ENCODE measurements at places on chromosomes 11 and 22.

- no peak for DNase-seq
Measured at GRCh38 chr22:32920734-32921133, 119.2 kb downstream of the TIMP3 start.

DNA sequence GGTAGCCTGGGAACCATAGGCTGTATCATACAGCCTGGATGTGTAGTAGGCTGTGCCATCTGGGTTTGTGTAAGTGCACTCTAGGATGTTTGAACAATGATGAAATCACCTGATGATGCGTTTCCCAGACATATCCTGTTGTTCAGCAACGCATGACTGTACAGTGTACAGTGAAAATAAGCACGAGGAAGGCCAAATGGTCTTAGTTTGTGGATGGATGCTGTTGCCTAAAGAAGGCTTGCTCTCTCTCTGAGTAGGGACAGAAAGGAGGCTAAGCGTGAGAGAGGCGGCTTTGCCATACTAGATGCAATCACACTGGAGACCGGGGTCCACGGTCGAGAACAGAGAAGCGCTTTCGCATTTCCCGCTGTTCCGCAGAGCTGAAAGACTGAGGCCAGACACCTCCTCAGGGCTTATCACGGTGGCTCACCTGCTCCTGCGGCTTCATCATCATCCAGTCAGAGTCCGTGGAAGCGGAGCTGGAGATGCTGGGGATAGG is 27.6 kb upstream of the APLP2 start:
- peak; percentile 84 for DNase-seq

- no peak for DNase-seq
Measured at GRCh38 chr11:9859554-9860305, 195.9 kb downstream of the SWAP70 start.

- no peak for DNase-seq
Measured at GRCh38 chr11:57614234-57614772, 16.8 kb downstream of the SERPING1 start.

- no peak for DNase-seq
Measured at GRCh38 chr11:87116185-87116584, 78.5 kb downstream of the TMEM135 start.

DNA sequence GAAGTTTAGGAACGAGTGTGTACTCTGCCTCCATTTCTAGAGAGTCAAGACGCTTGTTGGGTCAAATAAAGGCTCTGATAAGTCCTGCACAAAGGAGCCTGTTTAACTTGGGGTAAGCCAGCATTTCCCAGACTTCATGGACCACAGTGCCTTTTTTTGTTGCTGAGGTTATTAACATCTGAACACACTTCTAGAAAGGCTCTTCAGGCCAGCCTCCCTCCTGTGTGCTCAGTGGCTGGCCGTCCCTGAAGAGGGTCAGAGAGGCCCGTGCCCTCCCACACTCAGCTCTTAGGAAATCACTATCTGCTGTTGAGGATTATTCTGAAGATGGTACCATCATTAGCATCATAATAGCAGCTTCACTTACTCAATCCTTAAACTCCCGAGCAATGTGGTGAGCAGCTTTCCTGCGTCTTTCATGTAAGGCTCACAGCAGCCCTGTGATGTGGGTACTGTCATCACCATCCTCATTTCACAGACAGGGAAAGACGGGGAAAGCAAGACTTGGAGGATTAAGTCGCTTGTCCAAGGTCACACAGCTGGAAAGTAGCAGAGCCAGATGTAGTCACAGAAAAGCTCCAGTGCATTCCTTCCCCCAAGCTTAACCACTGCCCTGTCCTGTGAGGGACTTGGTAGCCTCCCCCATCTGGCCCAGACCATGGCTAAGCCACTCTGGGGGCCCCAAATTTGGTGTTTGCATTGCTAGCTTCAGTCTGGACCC is 71.3 kb downstream of the TSPAN18 start:
- DNase-seq, result no peak

DNA sequence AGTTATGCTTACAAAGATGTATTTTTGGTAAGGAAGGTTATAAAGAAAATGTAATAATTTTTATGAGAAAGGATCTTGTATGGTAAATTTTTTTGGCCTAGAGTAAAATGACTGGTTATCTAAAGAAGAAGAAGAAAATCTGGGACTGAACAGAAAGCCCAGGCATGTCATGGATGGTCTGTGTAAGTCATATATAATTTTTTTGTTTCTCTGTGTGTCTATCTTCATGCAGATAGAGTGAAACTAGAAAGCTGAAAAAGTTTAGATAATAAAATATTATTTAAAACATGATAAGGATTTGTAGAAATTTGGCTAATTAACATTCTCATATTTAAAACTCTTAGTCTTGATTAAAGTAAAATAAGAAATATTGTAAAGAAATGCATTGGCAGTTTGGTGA is 27.6 kb upstream of the MPEG1 start:
- DNase-seq, result no peak

DNA sequence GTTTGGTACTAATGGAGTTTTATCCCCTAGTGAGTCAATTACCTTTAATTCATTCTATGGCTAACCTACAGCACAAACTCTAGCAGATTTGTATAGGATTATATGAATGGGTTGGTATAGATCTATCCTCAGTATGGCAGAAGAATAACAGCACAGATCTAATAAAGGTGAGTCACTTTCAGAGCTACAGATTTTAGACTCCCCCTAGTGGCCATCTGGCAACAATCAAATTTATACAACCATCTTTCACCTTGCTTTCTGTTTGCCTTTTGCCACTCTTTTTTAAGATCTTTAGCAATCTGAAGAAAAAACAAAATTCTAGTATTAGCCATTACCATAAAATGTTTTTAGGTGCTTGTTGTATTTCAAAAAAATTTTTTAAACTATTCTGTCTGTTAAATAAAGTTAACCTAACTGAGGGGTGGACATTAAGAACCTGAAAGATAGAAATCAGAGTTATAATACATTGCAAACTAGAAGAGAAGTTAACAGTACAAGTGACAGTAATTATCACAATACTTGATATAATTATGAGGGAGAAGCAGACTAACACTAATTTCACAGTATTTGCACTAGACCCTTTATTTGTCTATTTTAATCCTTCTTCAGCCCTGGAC is 25.8 kb downstream of the DDIAS start:
- peak; percentile 75 for DNase-seq

DNA sequence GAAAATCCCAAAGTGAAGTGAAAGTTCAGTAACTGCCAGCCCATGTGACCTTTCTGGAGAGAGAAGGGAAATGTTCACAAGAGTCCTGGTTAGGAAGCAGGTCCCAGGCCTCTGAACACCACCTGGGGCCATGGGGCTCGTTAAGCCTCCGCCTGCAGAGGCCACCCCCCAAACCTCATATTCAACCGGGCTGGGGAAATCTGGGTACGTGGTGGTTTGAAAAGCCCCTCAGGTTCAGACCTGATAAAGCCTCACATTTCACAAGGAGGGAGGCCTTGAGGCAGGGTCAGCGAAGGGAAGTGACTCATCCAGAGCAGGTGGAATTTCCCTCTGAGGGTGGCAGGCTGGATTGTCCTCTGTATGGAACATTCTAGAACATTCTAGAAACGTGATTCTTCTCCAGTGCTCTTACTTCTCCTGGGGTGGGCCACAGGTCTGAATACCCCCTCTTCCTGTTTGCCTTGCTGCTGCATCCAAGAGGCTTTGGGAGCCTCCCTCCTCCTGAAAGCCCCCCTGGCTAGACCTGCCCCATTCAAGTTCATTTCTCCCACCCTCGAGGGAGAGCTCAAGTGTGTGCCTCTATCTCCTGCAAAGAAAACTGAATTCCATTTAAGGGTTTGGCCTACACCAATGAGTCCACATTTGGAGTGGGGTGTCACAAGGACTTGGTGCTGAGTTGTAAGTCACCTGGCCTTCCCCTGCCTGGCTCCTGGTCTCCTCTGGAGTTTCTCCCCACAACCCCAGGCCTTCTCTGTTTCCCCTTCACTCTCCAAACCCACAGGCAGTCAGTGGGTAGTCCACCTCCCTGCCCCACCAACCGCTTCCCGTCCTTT is 6.3 kb downstream of the FXYD2 start:
- no peak for DNase-seq

Data from T47D (cell line).